ENCODE measurements at places on chromosomes 1 and 21.
A peak's percentile ranks its signal among the peaks of the same experiment; 100 is the strongest.

- no peak for DNase-seq
These were observed 15.9 kb downstream of the A3GALT2 start for GRCh38 chr1:33305016-33305415.

DNA sequence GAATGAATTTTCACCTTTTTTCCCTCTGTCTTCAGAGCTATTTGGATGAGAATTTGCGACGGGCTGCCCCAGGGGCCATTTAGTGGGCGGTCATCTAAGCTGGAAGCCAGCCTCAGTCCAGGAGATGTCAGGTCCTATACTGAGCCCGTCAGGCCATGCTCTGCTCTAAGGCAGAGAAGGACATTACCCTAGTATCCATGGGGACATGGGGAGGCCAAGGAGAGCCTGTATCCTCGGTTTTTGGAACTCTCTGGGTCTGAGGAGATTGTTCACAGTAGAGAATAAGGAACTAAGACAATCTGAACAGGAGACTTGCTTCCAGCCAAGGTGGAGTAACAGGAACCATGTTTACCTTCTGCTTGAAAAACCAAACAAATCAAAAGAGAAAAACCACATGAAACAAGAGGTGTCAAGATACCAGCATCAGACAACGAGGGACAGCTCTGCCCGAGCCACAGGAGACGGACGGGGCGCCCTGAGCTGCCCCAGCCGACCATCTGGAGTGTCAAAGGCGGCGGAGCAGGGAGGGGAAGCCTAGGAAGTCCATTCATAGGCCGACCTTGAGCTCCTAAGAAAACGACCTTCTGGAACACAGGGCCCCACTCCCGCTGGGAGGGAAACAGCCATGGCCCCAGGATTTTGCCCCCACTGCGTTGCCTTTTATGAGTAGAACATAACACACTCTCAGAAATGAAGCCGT lies 20.0 kb upstream of the ADARB1 start:
- no peak for DNase-seq

- no peak for DNase-seq
These were observed 29.0 kb downstream of the RBM11 start for GRCh38 chr21:14244911-14245310.

GRCh38 chr1:59230622-59231021 lies 66.3 kb upstream of the FGGY start:
- DNase-seq: no peak

- DNase-seq: no peak
These were observed 845 bp upstream of the RGS5 start for GRCh38 chr1:163203561-163203960.

GRCh38 chr1:2933431-2934155 lies 87.7 kb upstream of the ACTRT2 start:
- DNase-seq: peak; percentile 31

- DNase-seq: peak; percentile 12
These were observed 50.1 kb downstream of the COL18A1 start for GRCh38 chr21:45454926-45455673.

DNA sequence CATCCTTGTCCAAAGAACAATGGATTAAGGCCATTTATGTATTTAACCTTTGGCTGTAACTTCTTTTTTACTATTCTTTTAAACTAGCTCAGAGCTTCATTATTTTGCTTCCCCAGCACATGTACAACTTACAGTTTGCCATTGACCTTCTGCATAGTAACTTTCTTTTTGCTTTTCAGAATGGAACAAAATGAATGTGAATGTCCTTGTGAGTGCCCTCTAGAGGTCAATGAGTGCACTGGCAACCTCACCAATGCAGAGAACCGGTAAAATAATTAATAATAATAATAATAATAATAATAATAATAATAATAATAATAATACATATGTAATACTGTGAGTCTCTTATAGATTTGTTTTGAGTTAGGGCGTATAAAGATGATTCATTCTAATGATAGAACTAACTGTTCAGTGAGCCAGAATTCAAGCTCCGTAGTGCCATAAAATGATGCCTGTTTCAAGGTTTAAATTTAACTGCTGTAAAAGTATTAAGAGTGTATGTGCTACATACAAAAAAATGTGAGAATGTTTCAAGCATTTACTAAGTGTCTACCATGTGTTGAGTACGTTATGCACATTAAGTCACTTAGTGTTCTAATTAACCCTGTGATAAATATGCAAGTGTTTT lies 69.0 kb upstream of the RAVER2 start:
- no peak for DNase-seq

DNA sequence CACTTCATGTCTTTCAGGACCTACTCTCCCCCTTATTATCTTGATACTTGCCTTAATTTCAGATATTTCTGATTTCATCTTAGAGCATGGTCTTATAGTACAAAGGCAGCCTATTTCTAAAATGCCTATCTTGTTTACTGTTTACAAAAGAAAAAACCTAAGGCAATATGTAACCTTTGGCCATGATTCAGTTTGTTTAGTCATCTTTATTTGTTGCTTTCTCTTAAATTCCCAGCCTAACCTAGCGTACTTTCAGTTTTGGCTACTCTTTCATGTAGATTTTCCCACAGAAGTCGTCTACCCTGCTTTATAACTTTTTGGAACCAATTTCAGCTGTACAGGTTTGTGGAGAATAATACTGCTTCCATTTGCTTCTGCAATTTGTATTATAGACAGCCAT lies 81.8 kb downstream of the KIF1B start:
- DNase-seq: no peak

- DNase-seq: no peak
These were observed 49.9 kb downstream of the ZMYM1 start for GRCh38 chr1:35129080-35129479.

DNA sequence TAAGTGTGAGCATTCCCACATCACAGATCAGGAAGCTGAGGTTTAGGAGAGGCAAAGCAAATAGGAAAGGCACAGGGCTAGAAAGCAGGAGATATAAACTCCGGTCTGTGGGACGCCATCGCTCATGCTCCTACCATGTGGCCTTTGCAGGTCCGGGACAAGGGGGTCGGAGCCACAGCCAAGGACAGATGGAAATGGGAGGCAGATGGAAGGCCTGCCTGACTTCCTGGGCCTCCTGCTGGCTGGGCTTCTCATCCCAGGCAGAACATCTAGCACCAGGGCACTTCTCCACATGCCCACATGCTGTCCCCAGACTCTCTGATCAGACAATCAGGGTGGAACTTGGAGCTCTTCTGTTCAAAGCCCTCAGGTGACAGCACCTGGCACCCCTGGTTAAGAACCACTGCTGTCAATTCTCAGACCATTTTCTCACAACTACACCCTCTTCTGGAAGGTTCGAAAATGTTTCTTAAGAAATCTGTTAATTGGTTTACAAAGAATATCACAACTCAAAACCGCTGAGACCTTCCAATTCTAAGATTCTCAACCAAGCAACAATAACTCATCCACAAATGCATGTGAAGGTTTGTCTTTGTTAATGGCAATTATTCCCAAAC lies 173.3 kb upstream of the EDN2 start:
- DNase-seq: no peak

GRCh38 chr1:64872067-64872466 lies 94.3 kb downstream of the JAK1 start:
- no peak for DNase-seq

GRCh38 chr1:235650341-235651169 lies 971 bp upstream of the GNG4 start:
- no peak for DNase-seq

- DNase-seq: no peak
These were observed 231.8 kb upstream of the IRF2BP2 start for GRCh38 chr1:234841710-234842231.

DNA sequence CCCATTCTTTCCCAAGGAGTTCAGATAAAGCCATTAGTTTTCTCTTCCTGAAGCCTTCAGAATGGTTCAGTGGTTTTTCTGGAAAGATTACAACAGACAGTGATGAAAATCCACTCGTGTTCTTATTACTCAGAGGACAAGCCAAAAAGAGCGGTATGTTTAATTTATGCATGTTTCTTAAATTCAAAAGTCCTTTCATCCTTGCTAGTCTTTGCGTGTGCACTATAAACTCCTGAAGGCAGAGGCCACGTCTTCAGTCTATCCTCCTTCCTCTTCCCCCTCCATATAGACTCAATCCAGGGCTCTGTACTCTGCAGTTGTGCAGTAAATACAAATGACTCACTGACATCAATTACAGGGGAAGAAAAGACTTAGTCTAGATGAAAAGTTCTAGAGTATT lies 409.2 kb upstream of the PLXNA2 start:
- no peak for DNase-seq

DNA sequence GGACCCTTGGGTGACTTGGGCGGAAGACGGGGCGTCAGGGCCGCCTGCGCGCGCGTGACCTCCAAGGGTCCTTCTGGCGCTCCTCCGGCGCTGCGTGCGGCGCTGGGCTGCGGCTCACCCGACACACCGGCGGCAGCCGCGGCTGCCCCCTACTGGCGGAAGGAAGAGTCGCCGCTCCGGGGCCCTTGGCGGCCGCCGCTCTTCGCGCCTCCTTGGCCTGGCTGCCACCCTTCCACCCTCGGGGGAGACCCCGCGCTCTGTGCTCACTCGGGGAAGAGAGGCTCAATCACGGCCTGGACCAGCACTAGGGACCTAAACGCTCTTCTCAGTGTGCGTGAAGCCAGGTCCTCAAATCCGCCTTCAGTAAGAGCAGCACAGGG lies 89.7 kb downstream of the DMRTA2 start:
- DNase-seq: peak; percentile 50

Data from psoas muscle (tissue), 8 donors.